Activated CD8-positive, alpha-beta memory T cell treated with anti-CD3 and anti-CD28 coated beads for 4 hours (primary cell): ENCODE measurements at places on chromosomes 5 and 9.

DNA sequence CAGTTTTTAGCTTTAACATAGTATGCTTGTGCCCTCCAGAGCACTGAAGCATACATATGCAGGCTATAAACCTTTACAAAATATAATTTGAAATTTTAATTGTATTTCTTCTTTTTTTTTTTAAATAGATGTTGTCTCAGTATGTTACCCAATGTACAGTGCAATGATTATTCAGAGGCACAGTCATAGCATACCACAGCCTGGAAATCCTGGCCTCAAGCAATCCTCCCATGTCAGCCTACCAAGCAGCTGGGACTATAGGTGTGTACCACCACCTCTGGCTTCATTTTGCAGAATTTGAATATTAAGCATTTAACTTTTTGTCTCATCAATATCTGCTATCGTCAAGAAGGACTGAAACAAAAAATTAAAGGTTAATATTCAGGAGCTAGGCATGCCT lies 16.9 kb upstream of the ZNF782 start:
- no peak for DNase-seq

- peak; percentile 31 for DNase-seq
These were observed 47.1 kb upstream of the MATR3 start for GRCh38 chr5:139246394-139246793.

GRCh38 chr9:71747576-71747975 lies 20.7 kb downstream of the CEMIP2 start:
- no peak for DNase-seq

- DNase-seq, result no peak
These were observed 69.8 kb downstream of the GALNT10 start for GRCh38 chr5:154260224-154260927.

GRCh38 chr5:125967576-125967975 lies 455.6 kb upstream of the GRAMD2B start:
- no peak for DNase-seq

DNA sequence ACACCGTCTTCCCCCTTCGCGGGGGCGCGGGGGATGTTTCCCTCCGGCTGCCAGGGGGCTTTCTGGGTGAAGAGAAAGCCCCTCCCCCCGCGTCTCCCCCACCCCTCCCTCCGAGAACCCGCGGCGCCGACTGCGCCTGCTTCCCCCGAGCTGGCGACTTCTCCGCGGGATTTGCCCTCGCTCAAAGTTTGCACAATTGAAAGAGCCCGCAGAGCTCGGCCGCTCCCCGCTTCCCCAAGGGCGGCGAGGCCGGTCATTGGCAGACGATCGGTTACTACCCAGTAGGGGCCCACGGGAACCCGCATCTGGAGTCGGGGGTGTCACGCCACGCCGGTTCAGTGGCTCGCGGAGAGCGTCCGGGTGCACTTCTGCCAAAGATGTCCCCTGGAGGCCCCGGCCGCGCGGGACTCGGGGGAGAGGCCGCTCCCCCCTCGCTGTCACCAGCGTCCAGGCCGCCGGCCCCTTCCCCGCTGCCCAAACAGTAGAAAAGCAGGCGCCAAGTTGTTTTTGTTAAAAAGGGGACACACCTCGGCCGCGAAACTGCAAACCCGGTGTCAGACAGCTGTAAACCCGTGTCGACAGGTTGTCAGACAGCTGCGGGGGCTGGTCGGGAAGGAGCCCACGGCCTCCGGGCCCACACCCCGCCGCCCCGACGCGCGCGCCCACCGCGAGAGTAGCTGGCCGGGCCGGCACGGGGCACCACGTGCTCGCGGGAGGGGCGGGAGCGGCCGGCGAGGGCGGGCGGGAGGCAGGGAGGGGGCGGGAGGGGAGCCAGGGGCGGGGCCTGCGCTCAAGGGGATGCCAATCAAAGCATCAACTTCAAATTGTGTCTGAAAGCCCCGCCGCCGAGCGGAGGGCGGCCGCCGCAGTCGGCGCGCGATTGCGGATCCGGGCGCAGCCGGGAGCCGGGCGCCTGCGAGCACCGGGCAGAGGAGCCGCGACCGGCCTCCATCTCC lies at the start of gene IRX1:
Gene IRX1 (plus strand): TSS at position 827 of the 956 bp plus-strand sequence. CDS start 274 bp downstream, outside the sequence.
- DNase-seq, result no peak

DNA sequence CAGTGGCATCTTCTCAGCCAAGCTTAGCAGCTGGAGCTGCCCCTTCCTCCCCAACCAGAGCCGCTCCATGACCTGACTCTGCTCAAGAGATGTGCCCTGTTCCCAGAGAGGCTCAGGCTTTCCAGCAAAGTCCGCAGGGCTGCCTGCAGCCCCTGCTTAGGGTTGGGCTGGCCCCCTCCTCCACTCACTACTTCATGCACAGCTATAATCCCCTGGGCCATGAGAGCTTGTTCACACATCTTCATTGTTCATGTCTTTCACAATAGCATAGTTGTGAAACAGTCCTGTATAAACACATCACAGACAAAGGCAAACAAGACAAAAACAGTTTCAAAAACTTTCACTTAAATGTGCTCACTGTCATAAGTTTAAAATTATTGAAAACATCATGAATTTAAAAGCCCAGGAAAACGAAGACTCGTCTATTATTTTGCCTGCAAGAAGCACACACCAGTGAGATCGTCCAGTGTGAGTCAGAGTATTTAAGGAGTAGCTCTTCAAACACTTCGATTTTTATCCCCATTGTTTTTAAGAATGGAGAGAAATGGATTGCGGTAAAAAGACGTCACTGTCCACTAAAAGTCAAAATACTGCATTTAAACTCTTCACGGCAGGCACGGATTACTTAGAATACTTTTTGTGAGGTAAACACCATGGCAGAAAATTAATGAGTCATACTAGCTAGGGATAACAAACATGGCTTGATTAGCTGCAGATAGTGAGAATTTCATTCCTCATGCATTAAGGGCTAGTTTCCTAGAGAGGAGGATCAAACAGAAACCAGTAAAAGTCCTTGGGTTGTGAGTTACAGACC lies 40.7 kb upstream of the S1PR3 start:
- DNase-seq, result no peak

- no peak for DNase-seq
These were observed 479.2 kb upstream of the TUSC1 start for GRCh38 chr9:26157411-26157810.

DNA sequence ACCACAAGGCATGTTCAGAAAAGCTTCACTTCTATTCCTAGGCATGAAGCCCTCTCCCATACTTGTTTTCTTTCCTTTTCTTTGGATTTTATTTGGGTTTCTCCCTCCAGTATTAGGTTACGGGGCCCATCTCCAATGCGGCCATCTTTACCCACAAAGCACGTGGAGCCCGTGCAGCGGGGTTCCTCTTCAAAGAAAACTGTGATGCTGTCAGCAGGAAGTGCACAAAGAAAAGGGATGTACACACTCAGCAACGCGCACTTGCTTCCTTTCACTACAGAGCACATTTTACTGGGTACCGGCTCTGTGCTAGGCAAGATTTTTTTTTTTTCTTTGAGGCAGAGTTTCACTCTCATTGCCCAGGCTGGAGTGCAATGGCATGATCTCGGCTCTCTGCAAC lies 106.6 kb downstream of the COL23A1 start:
- peak; percentile 25 for DNase-seq

DNA sequence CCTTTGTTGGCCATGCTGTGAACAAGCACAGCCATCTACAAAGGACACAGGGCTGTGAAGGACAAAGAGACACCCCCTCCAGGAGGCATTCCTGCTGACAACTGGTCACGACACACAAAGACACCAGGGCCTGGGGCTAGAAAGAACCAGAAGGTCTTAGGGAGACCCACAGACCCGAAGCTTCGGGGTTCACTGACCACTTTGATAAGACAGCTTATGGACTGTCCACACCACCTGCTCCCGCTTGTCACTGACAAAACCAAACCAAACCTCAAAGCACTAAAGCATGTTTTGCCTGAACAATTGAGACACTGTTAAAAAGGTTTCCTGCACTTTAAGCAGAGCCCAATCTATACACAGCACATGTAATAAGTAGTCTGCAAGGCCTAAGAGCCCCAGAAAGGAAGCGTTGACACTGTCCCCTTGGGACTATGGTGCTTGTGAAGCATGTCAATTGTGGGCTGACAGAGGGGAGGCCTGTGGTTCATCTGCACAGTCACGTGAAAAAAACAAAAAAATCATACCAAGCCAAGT lies 185.0 kb downstream of the GAPVD1 start:
- no peak for DNase-seq

DNA sequence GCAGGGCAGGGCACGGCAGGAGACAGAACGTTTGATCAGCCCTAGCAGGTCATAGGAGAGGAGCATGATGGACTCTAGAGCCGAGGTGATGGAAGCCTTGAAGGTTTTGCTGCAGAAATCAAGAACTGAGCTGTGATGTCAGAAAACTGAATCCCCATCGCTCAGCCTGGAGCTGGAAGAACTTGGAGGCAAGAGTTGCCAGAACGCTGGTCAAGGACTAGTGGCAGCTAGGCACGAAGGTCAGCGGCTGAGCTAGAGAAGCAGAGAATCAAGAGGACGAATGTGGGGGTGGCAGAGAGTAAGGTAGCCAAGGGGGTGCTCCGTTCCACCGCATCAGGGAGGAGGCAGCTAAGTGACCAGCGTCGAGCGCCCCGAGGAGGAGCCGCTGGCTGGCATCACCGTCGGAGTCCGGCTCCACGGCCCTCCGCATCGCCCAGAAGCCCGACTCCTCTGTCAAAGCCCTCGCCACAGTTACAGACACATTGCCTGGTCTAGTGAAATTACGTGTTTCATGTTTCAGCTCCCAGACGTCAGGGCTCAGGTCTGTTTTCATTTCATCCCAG lies 1.2 kb upstream of the GALNT10 start:
- DNase-seq, result no peak

DNA sequence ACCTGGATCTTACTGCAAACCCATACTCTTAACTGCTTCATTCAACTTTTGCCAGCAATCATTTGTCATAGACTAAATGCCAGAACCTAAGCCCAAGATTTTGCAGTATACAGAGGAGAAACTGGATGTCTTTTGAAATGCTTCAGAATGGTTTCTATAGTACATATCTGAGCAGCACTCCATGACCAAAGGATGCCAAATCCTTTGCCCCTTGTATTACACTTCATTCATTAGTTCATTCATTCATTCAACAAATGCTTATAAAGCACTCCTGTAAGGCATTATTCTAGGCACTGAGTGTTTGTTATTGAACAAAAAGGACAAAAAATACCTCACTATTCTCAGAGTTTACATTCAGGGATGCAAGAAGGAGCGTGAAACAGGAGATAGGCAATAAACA lies 119.9 kb downstream of the SLC1A3 start:
- DNase-seq, result no peak

DNA sequence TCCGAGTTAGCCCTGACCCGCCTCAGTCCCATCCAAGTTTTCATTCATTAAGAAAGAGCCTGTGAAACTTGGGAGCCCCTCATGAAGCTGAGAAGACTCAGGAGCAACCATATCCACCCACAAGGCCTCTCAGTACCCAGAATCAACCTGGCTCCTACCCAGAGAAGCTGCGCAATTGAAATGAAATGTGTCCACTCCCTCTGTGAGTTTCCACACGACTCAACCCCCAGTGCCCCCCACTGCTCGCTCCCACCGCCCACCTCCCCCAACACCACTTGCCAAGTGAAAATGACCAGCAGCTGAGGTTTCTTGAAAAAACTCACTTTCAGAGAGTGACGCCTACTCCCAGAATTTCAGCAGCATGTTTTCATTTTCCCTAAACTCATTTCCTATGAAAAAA lies 104.6 kb downstream of the CDK5RAP2 start:
- no peak for DNase-seq

DNA sequence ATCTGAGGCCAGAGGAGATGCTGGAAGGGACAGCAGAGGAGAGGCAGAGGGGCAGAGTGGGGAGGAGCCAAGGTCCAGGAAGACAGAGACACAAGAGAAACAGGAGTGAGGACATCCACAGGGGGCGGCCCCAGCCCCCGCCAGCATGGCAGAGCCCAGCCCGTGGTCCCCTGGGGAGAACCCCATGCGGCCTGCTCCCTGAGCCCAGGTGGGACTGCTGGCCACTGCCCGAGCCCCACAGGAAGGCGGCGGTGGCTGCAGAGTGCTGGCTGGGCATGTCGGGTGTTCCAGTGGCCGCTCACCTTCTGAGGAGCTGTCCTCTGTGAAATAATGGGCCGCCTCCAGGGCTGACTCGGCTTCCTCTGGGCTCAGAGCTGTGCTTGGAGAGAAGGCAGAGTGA lies 8.9 kb upstream of the MRNIP start:
- DNase-seq, result no peak

DNA sequence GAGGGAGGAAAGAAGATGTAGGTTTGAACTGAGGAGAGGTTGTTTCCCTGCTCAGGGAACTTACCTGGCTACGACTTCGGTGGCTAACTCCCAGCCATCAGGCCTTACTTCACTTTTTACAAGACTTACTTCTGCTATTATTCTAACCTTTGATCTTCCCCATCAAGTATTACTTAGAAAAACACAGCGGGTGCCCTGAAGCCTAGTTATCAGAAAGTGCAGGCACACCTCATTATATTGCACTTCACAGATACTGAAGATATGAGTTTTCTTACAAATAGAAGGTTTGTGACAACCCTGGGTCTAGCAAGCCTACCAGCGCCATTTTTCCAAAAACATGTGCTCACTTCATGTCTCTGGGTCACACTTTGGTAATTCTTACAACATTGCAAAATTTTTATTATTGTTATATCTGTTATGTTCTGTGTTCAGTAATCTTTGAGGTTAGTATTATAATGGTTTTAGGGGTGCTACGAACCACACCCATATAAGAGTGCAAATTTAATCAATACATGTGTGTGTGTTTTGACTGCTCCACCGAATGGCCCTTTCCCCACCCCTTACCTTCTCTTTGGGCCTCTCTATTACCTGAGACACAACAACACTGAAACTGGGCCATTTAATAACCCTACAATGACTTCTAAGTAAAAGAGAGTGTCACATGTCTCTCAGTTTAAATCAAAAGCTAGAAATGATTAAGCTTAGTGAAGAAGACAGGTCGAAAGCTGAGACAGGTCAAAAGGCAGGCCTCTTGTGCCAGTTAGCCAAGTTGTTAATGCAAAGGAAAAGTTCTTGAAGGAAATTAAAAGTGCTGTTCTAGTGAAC lies 2102.7 kb upstream of the WWC1 start:
- no peak for DNase-seq

DNA sequence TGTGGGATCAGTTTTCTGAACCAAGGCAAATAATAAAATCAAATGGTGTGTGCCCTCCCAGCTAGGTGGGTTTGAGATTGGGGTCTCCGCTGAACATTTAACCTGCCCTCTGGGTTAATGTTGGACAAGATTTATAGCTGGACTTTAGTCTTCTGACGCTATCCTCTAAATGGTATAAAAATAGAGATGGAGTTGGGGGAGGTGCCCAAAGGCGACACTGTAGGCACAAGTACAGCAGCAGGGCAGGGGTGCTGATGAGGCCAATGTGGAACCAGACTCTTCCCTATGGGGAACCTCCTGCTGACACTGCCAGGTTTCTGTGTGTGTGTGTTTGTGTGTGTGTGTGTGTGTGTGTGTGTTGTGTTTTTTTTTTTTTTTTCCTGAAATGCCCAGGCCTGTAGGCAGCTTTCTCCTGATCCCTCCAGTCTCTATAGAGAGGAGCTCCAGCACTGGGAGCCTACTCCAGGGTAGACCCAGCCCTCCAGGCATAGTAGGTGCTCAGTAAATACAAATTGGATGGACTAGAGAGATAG lies 37.9 kb downstream of the PCDH1 start:
- no peak for DNase-seq

GRCh38 chr9:88978034-88978433 lies 13.2 kb upstream of the S1PR3 start:
- DNase-seq, result no peak

- DNase-seq, result no peak
These were observed 26.0 kb downstream of the BASP1 start for GRCh38 chr5:17243287-17244063.
